T-helper 1 cell (primary cell): ENCODE measurements at places on chromosomes 1 and 21.

DNA sequence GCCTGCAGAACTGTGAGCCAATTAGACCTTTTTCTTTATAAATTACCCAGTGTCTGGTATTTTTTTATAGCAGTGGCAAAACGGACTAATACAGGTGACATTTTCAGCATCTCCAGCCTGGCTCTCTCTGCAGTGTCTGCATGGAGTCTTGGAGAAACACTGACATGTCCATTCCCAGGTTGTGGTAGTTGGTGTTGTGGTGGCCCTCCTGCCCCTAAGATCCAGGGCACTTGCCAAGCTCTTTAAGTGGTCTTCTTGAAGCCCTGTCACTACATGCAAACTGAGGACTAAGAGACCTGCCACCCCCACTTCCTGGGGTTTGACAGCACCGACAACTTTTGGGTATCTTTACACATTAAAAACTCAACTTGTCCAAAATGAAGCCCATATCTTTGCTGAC is 419.4 kb downstream of the NPHP4 start:
- no peak for DNase-seq

DNA sequence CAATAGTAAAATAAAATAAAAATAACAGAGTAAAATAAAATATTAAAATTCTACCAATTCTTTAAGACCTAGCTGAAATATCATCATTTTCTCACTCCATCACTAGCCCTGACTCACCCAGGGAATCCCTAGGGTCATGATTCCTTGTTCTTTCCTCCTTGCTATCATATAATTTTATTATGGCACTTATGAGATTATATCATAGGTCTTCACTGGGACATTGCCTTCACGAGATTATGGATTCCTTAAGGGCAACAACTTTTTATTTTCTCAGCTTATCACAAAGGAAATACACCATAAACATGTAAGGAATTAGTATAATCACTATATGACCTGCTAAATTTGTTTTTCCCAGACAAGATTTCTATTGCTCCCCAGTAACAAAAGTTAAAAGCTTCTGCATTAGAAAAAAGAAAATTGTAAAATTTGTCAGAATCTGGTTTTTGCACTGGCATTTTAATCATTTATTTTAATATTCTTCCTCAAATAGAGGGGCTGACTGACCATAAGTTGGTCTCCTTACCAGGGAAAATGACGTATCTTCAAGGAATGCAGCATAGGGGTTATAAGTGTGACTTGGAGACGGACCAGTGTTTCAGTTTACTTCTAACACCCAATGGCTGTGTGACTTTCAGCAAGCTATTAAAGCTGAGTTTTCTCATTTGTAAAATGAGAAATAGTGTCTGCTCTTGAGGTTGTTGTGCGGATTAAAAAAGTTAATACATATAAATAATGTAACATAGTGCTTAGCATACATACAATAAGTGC is 8.8 kb upstream of the CLCA4 start:
- no peak for DNase-seq

GRCh38 chr1:26459573-26460031 is 12.6 kb upstream of the HMGN2 start:
- no peak for DNase-seq

DNA sequence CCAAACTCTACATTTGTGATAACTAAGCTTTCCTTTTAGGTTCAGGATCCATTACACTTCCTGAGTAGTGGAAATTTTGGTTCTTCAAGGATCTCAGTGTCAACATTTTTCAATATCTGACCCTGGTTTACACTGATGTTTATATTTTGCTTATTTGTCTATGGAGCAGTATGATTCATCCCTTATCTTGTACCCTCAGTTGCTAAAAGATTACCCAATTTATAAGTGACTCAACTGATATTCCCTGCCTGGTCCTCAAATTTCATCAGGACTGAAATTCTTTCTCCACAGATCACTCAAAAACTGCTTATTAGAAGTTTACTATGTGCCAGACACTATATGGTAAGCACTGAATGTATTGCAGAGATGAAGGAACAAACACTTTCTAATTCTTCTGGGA is 139.1 kb upstream of the CHRM3 start:
- DNase-seq = no peak

DNA sequence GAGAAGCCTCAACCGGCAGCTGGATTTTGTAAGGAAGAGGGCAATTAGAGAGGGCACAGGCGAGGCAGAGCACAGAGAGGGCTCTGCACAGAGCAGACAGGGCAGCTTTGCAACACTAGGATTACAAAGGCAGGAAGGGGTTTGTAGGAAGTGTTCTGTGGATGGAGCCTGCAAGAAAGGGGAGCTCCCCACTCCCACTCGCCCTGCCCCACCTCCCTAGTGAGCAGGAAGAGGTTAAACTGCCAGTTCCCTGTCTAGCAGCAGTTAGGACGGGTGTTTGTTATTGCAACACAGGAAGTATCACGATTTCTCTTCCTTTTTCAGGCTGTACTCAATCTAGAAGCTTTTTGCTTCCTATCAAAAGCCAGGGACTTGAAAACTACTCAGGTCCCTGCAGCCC is 63.3 kb upstream of the LRRC8D start:
- DNase-seq = no peak

GRCh38 chr1:7069931-7070330 is 284.7 kb downstream of the CAMTA1 start:
- no peak for DNase-seq

DNA sequence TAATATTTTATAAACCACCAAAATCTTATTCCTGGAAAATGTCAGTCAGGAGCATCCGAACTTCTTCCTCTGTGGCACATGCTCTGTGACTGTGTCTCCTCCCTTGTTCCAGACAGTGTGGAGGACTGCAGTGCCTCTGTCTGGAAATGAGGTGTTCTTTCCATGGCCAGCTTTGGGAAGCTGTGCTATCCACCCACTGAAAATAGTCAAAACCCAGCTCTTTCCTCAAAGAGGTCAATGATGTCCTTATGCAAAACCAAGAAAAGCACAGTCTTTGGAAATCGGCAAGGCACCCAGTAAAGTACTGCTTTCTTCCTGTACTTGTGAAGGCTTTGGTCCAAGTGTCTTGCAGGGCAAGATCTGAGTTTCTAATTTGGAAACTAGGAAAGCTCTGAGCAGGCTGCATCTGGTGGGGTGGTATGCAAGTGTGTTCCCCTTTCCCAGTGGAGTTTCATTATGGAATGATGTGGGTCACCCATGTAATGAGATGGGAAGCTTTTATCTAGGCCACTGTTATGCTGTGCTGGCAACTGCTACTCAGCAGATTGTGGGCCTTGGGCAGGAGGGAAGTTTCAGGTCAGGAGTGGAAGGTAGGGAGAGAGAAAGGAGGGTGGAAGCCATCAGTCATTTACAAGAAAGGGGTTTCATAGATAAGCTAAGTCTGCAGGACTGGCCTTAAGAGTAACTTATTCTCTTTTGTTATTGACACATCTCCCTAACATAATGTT is 6.0 kb downstream of the KIAA0040 start:
- DNase-seq = no peak

- no peak for DNase-seq
Measured at GRCh38 chr21:43726686-43727518, 8.0 kb downstream of the PDXK start.

- DNase-seq = no peak
Measured at GRCh38 chr1:43152866-43153265, 19.2 kb downstream of the EBNA1BP2 start.

DNA sequence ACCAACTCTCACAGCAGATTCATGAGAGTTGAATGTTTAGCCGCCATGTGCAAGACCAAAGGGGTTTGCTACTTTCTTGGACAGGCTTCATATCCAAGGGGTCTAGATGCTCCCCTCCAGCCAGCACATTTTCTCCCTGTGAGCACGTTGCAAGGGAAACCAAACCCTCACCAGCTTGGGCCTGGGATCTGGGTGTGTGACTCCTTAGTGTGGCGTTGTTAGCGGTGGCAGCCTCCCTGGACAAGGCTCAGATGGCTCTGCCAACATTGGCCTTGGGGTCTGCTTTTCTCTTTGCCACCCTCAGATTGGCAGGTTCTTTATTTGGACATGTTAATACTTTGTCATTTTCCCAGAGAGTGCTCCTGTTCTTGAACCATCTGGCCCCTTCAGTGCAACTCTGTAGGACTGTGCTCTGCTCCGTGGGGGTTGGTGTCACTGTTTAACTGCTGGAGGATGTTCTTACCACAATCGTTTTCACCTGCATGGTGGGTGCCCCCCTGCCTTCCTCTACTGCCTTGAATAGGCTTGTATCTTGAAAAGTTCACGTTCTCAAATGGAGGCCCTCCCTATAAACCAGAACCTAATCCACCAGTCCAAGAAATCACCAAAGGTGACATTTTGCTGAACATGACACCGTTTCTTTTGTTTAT is 13.4 kb downstream of the ABCG1 start:
- no peak for DNase-seq

DNA sequence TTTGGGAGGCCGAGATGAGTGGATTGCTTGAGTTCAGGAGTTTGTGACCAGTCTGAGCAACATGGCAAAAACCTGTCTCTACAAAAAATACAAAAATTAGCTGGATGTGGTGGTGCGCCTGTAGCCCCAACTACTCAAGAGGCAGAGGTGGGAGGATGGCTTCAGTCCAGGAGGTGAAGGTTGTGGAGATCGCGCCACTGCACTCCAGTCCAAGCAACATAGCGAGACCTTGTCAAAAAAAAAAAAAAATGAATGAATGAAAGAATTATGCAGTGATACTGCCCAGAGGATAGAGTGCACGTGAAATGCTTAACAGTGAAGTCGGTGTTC is 429 bp upstream of the DPH2 start:
- DNase-seq = no peak

DNA sequence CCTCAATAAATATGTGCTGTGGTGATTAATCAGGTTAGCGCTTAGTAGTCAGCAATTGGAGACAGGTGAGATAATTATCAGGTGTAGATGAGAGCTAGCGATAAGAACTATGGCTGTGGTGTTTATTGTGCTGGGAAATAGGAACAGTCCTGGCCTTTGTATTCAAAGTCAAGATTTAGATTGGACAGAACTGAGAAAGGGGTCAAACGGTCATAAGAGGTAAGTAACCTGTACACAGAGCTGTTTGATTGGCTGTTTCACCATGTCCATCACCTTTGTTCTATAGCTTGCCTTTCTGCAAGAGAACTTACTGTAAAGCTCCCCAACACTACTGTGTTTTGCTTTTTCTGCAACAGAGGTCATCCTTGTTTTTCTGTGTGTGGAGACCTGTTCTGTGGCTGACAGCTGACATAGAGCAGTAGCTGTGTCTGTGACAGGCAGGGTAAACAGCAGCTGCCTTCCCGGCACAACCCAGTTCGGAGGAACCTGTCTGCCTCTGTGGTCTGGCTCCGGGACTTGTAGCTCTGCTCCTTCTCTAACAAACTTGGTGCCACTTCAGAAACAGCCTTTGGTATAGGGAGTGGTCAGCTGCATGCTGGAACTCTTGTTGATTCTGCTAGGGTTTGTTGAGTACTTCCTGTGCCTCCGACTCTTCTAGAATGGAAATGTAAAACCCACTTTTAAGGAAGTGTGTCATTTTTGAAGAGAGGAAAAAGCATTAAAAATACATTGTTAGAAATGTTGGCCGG is 21.1 kb upstream of the CDC42 start:
- no peak for DNase-seq

GRCh38 chr1:244339073-244339692 is 112.5 kb downstream of the ADSS2 start:
- DNase-seq = no peak

GRCh38 chr1:94643819-94644218 is 102.3 kb upstream of the F3 start:
- no peak for DNase-seq

DNA sequence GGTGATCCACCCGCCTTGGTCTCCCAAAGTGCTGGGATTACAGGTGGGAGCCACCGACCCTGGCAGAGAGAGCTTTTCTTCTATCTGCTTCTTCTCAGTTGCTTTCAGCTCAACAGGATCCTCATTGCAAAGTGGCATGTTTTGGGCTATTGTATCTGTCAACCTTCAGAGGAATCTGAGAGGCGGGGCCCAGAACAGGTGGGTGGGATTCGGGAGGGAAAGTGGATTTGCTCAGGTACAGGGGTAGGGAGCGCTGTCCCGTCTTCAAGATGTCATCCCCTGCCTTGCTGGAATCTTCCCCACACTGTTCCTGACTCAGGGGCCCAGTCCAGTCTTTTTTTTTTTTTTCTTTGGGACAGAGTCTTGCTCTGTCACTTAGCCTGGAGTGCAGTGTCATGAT is 26.9 kb upstream of the RCC2 start:
- no peak for DNase-seq

GRCh38 chr1:170887726-170888125 is 47.6 kb upstream of the MROH9 start:
- DNase-seq = no peak

GRCh38 chr1:227917081-227917950 is 30.4 kb downstream of the WNT9A start:
- no peak for DNase-seq

GRCh38 chr1:36080801-36081200 is 3.1 kb upstream of the TEKT2 start:
- DNase-seq = no peak

- DNase-seq = no peak
Measured at GRCh38 chr1:70503358-70503757, 92.3 kb downstream of the CTH start.

DNA sequence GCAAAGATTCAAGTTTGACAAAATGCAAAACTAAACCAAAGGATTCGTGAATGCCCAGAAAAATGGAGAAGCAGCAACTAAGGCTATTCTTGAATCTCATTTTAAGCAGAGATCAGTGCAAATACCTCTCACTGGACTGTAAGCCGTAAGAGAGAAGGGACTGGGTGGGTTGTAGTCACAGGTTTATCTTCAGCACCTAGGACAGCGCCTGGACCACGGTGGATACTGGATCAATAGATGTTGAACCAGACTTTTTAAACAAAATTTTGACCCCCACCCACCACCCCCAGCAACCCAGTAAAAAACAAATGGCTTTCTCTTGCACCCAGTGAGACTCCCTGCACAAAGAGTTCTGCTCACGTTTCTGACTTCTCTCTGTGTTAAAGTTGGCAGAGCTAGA is 347.1 kb downstream of the AJAP1 start:
- no peak for DNase-seq
